Stomach (tissue), 19 donors: ENCODE measurements at places on chromosomes 4 and X. TPM values are rescaled to one million over a fixed set of nuclear protein-coding genes. Genes with fewer than 3 reads are reported as not detected.

DNA sequence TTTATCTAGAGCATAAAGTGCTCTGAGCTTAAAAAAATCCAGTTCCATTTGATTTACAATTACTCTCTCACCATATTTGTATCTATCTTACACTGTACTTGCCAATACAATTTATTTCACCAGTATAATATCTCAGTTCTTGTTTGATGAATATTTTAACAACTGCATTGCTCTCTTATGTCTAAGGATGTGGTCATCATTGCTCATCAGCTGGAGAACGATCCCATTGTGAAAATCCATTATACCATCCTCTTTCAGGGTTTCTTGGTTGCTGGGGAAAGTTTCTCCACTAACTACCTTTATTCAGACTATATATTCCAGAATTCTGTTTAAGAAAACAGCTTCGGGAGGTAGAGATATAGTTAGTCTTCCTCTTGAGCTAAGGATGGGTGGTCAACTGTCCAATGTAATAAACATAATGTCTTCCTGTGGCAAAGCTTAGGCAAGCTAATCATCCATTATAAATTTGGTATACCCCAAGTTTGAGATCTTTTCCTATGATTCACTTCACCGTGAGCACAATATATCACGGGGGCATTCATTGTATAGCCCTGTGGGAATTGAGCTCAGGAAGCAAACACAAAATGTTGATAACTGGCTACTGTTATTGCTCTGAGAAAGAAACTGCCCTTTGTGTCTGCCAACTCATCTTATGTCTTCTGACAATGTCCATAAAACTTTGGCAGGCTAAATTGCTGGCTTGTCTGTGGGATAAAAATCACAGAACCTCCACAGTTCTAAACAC is 2361.9 kb downstream of the ARAP2 start:
- DNase-seq, result no peak

DNA sequence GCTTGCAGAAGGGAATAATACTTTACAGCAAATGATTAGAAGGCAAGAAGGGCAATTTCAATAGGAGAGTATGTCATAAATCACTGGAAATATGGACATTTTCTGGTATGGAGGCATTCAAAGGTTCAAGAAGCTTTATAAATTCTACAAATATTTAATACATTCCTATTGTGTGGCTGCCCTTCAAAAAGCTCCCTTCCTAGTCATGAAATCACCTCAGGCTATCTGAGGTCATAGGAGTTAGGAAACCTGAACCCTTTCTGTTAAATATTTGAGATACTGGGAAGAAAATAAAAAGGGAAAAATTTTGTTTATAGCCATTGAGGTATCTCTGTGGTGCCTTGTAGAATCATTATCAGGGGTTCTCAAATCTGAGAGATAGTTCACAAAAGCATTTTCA is 316.8 kb upstream of the EMCN start:
- DNase-seq, result no peak

DNA sequence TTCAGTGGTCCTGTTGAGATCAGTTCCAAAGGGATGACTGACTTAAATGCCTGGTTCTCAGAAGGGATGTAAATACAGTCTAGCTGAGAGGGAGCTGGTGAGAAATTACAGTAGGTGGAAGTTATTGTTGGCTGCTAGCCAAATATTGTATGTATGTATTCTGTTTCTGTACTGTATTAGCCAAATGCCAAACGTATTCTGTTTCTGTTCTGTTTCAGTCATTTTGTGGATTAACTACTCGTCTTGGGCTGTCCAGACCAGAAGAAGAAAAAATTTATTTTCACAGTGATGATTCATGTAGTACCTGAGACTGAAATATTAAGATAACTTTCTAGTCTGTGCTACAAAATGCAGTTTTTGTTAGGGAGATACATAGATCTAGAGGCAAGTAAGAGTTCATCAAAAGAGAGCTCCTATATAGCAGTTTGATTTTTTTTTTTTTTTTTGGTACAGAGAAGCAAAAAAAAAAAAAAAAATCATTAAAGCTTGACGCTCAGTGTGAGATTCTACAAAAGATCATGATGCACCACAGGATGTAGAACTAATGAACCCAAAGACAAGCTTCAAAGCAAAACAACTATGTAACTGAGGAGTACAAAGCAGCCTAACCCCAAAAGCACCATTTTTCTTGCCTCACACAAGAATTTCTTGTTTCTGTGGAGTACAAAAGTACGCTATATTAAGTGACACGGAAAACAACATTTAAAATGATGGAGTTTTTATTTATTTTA is 54.8 kb downstream of the CASP6 start:
- no peak for DNase-seq

GRCh38 chr4:101697266-101697665 is 93.3 kb upstream of the BANK1 start:
- no peak for DNase-seq

DNA sequence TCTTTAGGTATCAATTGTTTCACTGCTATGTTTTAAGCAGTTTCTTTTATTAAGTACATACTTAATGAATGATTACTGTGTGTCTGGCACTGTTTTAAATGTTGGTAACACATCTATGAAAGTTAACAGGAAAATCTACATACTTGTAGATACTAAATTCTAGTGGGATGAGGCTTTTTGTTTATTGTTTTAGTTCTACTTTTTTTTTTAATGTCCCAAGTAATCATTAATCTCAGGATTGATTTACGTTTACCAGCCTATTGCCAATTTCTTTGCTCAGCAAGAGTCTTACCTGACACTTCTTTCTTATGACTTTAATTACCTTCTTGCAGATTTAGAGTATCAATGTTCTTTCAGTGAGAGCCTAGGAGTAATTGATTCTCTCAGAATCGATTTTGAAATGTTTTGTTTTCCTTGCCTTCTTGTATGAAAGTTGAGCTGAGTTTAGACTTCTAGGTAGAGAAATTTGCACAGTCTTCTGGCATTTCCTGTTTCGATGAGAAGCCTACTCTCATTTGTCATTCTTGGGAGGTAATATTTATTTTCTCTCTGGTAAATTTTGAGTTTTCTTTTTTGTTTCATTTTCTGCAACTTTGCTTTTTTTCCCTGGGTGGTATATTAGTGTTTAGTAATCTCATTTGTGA is 235.2 kb upstream of the ANKRD50 start:
- DNase-seq, result no peak

DNA sequence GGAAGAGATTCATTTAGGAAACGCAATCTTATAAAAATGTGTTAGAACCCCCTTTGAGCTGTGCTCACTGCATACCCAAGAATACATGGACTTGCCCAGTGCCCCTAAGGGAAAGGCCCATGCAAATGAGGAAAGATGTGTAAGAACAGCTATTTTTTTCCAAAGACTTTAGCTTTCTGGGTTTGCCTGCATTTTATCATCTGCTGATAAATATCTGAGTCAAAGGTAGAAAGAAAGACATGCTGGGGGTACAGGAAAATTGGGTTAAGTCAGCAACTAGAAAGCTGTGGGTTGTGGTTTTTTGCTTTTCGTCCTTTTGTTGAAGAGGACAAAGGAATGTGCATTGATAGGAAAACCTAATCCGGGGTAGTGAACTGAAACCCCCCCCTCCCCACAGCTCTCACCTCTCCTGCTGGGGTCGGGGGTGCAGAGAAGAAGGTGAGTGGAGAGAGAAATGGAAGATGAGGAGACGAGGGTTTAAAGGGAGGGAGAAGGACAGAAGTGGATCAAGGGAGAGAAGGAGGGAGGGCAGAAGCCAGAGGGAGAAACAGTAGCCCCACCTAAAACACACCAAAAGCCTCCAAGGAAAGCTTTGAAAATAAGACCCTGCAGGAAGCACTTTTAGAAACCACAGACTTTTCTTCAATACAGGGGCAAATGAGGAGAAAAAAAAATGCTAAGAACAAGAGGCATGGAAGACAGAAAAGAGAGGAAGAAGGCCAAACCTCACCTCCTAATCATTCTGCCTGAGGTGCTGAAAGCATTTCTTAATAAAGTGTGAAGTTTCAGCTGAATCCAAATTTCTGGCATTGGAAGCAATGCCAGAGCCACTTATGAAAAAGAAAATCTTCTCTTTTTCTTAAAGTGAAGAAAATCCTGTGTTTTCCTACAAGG is 49.3 kb downstream of the KDR start:
- DNase-seq, result no peak

DNA sequence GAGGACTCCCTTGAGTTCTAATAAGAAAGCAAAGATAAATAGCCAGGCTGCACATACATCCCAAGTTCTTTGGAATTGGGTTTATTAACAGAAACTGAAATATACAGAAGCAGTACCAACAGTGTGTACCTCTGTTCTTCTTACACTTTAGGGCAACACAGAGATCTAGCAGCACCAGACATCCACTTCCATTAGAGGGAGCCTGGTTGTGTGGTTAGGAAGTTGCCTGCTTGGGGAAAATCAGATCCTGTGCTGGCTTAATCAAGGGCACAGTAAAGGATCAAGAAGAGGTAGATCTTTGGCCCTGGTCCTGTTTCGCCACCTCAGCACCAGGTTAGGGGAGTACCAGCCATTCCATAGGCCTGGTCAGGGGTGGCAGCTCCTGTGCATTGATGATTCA is 231.1 kb upstream of the ARHGAP24 start:
- no peak for DNase-seq

DNA sequence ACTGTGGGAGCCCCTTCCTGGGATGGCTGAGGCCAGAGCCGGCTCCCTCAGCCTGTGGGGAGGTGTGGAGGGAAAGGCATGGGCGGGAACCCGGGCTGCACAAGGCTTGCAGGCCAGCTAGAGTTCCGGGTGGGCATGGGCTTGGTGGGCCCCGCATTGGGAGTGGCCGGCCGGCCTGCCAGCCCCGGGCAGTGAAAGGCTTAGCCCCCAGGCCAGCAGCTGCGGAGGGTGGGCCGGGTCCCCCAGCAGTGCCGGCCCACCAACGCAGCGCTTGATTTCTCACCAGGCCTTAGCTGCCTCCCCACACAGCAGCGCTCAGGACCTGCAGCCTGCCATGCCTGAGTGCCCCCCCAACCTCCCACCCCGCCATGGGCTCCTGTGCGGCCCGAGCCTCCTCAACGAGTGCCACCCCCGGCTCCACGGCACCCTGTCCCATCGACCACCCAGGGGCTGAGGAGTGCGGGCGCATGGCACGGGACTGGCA is 78.0 kb downstream of the COX7B2 start:
- DNase-seq, result no peak

The ADAM29 gene
- not detected for total RNA-seq

The SMIM31 gene
- total RNA-seq, result 21.7 TPM

DNA sequence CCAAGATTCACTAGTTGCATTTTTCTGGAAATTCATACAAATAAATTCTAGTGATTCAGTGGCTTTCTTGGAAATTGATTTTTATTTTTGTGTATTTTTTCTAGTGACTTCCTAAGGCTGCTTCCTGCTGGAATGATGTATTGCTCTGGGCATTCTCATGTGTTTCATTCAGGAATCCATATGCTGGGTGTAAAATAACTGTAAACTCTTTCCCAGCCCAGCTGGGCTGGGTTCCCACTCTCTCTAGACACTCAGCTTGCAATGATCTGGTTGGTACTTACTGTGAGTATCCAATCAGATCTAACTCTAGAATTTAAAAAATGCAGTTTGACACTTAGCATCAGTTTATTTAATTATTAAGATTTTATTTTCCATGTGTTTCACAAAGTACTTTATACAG is 882.2 kb downstream of the STIM2 start:
- DNase-seq, result no peak

GRCh38 chrX:47214435-47215077 is 3.9 kb upstream of the CDK16 start:
- DNase-seq, result no peak

DNA sequence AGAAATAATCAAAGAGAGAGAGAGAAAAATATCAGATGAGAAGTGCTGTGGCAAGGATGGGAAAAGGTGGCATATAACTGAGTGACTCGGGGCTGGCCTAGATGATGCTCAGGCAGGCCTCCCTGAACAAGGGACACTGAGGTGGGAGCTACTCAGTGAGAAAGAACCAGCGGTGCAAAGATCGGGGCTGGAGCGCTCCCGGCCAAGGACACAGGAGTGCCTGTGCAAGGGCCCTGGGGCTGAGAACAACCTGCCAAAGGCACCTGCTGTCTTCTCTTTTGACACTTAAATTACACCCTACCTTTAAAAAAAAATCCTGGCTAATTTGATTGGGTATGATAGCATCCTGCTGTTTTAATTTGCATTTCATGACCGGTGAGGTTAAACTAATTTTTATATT is 77.7 kb upstream of the C4orf50 start:
- DNase-seq, result no peak

The MTTP gene
- total RNA-seq, result not detected

The HSFX3 gene
- total RNA-seq, result not detected

GRCh38 chrX:41468647-41469323 is 21.6 kb downstream of the NYX start:
- DNase-seq, result peak; percentile 33

The CCSER1 gene
- 25.1 TPM for total RNA-seq

DNA sequence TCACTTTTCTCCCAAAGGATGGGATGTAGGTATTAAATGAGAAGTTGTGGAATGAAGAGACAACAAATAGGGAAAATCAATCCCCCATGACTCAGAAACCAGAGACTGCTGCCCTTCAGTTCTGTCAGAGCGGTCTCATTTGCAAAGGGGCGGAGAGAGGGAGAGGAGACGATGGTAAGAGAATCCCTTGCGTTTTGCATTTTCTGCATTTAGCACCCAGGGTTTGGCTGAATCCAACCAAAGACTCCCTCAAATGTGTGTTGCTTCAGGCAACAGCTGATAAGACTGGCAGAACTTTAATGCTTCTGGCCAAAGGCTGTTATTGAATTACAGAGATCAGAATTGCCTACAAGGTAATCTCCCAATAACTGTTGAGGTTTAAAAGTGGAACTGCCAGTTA is 230.2 kb downstream of the EVC2 start:
- no peak for DNase-seq

The PCDH18 gene
- total RNA-seq, result 0.58 TPM

The TMEM144 gene
- total RNA-seq, result 58.2 TPM

The GRIA3 gene
- 4.7 TPM for total RNA-seq

DNA sequence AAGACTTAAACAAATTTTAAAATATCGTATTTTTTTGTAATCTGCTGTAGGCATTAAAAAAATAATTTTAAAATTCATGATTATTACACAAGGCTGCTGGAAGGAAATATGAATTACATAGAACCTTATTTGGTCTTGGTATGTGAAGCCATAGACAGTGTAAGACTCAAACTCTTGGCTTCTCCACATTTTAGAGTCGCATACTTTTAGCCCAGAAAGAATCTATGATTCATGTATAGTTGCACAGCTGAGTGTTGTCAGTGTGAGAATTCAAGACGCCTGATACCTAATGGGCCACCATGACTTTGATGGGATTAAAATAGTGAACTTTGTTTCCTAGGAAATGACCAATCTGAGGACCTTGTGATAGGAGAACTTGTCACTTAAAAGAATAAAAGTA is 1.4 kb downstream of the INTU start:
- no peak for DNase-seq

The TSPAN5 gene
- 7.5 TPM for total RNA-seq
